AG04449 (cell line): ENCODE measurements at places on chromosomes 11 and 22.

- no peak for DNase-seq
These were observed 37.6 kb upstream of the BIRC3 start for GRCh38 chr11:102279641-102280170.

DNA sequence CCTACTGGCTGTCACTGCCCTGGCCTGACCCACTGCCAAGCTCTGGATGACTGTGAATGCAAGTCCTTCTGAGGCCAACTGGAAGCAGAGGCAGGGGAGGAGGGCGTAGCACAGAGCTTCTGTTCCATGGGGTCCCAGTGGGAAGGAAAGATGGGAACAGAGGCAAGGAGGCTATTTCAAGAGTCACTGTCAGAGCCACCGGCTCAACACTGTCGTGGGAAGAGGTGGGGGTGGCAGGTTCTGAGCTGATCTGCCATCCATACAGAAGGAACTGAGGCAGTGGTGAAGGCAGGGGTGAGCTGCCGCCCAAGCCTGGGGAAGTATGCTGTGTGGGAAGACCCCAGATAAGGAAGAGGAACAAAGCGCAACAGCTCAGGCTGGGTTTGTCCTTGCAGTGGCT lies 54.7 kb downstream of the SGSM3 start:
- no peak for DNase-seq

GRCh38 chr22:44063462-44064371 lies 39.6 kb downstream of the PARVB start:
- no peak for DNase-seq

GRCh38 chr11:92790366-92790765 lies 179.1 kb upstream of the MTNR1B start:
- DNase-seq = no peak

DNA sequence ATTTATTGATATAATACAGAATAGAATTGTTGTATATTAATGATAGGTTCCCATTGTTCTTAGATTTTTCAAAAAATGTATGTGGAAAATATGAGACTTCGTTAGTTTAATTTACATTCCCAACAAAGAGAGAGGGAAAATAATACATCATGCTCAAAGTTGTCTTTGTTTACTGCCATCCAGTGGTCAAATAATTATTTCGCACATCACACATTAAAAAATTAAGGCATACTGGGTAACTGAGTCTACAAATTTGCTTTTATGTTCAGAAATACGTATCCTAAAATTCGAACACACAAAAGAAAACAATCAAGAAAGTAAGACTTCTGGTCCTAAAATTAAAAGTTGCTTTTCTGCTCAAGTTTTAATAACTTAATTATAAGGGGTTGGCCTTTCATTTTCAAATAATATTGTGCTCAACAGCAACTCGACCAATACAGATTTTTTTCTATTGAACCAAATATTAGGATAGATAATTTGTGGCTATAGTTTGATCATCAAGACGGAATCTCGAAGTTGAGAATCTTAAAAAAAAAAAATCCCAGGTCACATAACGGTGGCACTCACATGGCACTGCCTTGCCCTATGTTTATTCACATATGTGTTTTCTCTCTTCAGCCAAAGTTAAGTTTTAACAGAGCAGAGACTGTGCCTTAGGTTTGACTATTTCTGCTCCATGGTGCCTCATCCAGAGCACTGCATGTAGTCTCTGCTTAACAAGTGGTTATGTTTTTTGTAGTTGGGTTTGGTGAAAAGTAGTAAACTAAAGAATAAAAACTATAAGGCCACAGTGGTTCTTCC lies 12.3 kb downstream of the PDGFD start:
- no peak for DNase-seq

DNA sequence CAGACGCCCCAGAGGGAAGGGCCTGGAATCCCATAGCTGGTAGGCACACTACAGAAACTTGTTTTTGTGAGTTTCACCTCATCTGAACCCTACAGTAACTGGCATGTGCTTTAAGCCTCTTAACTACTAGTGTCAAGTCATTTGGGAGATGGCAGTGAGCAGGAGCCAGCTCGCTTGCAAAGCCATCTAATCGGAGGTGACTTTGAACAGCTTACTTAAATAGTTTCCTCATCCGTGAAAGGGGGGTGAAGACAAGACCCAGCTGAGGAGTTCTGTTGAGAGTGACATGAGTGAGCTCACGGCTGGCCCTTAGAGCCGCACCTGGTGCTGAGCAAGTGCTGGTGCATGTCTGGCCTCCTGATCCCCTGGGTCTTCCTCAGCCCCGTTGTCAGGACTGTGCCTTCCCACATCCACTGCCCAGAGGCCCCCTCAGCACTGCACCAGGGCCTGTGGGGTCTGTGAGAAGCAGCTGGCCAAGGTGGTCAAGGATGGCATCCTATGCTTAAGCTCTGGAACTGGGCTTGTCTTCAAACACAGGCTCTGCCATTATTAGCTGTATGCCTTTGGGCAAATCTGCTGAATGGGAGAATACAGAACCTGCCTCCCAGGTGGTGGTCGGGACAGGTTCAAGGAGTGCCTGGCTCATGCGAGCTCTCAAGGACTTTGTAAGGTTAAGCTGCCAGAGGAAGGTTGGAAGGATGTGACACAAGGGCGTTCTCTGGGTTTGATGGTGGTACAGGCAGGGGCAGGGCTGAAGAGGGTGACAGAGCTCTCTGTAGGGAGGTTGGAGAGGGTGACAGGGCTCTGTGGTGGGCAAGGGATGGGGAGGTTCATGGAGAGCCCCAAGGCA lies 27.3 kb downstream of the INCENP start:
- DNase-seq = no peak

- DNase-seq = no peak
These were observed 540.9 kb downstream of the TBC1D22A start for GRCh38 chr22:47303161-47303890.

GRCh38 chr11:29395555-29396072 lies 621.2 kb downstream of the KCNA4 start:
- no peak for DNase-seq

DNA sequence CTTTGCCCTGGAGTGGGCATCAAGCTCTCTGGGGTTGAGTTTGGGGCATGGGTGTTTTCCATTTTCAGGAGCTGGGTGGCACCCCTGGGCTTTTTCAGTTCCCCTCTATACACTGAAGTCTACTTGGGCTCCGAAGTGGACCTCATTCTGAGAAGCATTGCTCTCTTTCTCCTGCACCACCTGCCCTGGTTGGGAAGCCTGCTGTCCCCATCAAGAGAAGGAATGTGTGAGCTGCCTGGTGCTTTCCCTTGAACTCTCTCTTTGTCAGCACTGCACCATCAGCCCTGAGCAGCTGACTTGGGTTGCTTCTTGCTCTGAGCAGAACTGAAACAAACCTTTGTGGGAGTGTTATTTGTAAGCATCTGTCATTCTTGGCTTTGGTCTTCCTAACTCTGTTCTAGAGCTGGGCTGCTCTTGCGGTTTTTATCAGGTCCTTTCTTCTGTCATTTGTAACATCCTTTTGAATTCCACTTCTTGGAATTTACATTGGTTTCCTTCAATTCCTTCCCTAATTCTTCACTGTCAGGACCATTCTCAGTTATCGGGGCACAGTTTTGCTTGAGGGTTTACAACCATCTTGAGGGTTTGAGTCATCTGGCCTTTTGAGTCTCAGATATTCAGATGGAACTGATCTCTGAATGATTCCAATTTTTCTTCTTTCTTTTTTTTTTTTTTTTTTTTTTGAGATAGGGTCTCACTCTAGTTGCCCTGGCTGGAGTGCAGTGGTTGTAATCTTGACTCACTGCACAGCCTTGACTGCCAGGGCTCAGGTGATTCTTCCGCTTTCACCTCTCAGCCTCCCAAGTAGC lies 20.5 kb downstream of the UBE2L3 start:
- no peak for DNase-seq

DNA sequence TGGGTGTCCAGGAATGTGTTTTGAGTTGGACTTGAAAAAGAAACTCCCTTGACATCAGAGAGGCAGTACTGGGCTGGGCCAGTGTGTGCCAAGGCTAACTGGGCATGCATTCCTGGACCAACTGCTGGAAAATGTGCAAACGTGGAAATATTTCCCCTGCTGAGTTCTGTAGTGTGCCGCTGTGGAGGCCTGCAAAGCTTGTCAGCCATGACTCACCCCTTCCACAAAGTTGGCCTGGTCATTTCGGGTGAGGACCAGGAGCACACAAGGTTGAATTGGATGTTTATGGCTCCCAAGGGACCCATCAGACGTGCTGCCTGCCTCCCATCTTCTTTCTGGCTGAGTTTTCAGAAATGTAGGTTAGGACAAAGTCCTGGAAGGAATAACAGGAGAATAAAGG lies 513.1 kb downstream of the MIAT start:
- peak; percentile 91 for DNase-seq

DNA sequence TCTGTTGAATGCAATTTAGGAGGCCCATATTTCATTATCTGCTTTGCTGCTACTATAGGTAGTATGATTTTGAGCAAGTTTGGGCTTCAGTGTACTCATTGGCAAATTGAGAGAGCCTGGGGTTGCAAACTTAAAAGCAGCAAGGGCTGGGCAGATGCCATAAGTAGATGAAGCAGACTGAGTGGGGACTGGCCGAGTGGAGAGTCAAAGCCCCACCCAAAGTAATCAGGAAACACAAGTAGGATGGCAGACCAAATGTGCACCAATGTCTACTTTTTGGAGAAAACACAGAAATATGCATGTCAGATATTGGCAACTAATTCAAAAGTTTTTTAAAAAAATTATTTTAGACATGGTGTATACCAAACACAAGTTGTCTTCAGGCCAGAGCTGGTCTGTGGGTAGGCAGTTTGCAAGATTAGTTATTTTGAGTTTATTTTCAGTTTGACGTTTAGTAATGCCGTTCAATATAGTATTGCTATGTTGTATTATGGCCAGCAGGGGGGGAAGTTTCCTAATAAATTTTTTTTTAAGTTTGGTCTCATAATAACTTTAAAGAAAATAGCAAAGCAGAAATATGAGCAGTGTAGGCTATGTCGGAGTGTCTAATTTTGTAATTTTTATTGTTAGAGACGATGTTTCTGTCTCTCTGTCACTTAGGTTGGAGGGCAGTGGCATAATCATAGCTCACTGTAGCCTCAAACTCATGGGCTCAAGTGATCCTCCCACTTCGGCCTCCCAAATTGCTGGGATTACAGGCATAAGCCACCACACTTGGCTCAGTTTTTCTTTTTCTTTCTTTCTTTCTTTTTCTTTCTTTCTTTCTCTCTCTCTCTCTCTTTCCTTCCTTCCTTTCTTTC lies 105.1 kb downstream of the HIPK3 start:
- no peak for DNase-seq

GRCh38 chr11:14924318-14924717 lies 32.3 kb upstream of the CYP2R1 start:
- DNase-seq = no peak

DNA sequence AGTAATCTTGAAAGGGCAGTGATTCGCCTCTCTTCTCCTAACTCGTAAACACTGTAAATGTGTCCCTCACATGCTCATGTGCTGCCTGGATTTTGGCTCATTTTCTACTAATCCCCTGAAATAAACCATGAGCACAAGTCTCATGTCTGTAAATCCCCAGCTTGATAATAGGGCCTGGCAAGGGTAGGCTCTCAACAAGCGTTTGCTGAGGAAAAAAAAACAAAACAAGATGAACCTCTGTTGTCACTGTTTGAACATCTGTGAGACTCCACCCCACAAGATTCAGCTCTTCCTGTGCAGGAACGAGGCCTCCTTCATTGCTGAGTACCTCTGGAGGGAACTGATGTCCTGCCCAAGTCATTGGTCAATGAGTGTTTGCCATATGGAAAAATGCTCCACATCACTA lies 4.5 kb upstream of the CYB5R2 start:
- no peak for DNase-seq

- DNase-seq = no peak
These were observed 43.4 kb upstream of the SC5D start for GRCh38 chr11:121249039-121249663.

DNA sequence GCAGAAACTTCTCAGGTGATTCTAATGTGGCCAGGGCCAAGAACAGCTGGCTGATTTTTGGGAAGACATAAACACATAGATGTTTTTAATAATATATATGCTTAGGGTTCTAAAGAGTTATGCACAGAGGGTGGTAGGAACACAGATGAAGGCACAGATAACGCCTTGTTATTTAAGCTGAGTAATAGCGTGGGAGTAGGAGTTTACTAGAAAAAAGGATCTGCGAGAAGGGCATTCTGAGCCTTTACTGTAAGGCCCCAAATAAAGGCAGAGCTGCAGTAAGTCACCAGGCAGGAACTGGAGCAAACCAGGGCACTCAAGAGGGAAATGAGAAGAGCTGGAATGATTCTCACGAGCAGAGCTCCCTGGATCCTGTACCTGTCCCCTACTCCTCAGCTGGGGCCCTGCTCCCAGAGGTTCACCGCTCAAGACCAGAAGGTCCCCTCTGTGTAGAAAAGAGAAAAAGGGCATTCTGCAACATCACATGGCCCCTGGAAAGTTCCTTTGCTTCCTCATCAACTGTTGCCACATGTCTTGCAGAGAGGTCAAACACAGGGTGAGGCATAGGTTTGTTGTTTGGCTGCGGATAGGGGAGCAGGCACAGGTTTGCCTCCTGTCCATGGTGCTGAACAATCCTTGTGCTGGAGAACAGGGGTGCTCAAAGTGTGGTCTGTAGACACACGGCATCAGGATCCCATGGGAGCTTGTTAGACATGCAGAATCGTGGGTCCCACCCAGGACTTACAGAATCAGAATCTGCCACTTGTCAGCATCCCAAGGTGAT lies 125.7 kb downstream of the TENM4 start:
- DNase-seq = no peak

DNA sequence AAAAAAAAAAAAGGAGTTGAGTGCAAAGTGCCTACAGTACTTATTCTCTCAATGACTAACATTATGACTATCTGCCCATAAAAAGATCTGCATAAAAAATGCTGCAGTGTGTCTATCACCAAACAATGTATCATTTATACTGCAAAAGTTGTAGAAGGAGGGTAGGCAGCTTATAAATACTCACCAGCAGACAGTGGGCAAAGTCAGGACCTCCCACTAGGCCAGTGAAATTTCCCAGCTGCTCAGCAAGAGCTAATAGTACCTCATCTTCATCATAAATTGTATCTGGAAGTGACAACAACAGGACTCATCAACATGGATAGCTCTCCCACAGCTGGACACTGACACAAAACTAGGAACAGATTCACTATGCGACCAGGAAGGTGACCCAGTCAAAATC lies 1.6 kb downstream of the PPP2R1B start:
- DNase-seq = no peak

DNA sequence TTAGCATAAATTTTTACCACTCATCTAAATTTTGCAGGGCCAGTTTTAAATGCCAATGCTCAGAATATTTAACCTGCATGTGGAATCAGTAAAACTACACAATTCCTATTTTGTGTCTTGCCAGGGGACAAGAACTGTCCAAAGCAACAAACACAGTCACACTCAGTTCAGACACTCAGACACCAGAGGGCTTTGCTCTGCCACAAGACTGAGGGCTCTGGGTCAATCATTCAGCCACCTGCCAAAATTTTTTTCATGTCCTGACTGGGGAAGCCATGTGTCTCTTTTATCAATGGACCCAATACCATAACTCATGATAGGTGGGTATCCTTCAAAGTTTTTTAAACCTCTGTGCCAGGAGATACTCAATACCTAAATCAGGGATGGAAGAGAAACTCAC lies 304.0 kb upstream of the ANO3 start:
- DNase-seq = no peak

DNA sequence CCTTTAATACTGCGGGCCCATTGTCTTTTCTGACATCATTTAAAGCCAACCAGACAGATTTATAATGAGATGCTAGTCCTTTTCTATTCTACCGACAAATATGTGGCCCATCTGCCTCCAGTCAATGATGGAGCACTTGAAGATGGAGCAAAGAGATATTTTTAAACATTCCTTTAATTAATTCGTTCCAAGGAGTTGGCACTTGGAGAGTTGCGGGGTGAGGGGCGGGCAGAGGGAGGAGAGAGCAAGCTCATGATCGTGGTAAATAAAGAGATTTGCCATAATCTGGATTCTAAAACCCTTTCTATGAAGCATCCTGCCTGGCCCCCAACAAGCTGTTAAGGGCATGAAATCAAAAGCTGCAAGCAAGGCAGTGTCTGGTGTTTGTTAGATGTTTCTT lies 5.0 kb downstream of the SLC1A2 start:
- DNase-seq = no peak
